ENCODE measurements at places on chromosomes 5 and 9. TPM values are rescaled to one million over a fixed set of nuclear protein-coding genes. Genes with fewer than 3 reads are reported as not detected.

SLC6A7 gene
- total RNA-seq: not detected

IL13 gene
- total RNA-seq: not detected

FCN1 gene
- 2.5 TPM for total RNA-seq

ADAMTS16 gene
- total RNA-seq: 0.16 TPM

TNFSF8 gene
- 3.0 TPM for total RNA-seq

SLC36A3 gene
- not detected for total RNA-seq

CAVIN4 gene
- total RNA-seq: 0.41 TPM

SPINK5 gene
- not detected for total RNA-seq

DNA sequence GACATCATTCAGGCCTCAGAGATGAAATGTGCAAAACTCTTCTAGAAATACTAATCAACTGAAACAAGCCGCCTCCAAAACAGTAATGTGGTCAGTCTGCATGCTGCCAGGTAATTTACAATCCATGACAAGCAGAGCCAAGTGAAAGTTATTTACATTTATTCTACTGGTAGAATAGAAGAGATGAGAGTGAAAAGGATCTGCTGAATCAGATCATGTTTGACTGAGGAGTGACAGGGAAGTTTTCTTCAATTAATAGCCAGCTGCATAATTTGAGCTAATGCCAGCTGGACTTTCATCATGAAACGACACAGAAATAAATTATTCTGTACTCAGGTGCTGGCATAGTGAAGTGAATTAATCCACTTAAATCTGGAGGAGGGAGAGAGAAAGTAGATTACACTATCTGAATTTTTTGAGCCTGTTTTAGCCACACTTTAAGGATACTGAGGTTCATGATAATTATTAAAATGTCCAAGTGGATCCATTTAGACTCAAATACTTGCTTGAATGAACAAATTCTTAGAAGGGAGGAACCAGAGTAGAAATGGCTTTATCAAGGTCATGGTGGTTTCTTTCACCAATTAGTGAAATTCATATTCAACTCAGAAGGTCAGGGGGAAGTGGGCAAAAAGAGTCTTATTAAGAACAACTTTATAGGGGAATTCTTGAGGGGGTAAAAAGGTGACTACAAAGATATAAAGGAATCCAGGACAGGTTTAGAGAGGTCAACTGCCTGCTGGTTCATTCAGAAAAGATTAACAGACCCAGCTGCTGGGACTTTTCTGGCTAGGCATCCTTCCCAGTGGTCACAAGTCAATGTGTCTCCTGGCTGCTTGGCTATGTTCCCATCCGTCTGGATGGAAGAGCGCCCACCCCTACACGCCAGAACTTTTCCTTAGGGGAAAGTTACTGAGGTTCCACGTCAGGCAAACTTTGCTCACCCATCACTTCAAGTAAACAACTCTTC lies 350.4 kb downstream of the PDE4D start:
- no peaks in the 10 kb centered on the region for H3K27me3 ChIP-seq
- H3K4me1 ChIP-seq: no peaks in the 10 kb centered on the region
- H3K36me3 ChIP-seq: no peaks in the 10 kb centered on the region
- DNase-seq: peak; percentile 77
- H3K27ac ChIP-seq: no peak overlapping the region
- no peak overlapping the region for H3K4me3 ChIP-seq

- peak overlapping the region; percentile 88 for H3K4me3 ChIP-seq
- H3K27ac ChIP-seq: peak overlapping the region; percentile 87
- no peaks in the 10 kb centered on the region for H3K27me3 ChIP-seq
- peaks cover 15% of the 10 kb centered on the region for H3K36me3 ChIP-seq
Measured at GRCh38 chr5:177304392-177305119, 957 bp downstream of the PRELID1 start.

DNA sequence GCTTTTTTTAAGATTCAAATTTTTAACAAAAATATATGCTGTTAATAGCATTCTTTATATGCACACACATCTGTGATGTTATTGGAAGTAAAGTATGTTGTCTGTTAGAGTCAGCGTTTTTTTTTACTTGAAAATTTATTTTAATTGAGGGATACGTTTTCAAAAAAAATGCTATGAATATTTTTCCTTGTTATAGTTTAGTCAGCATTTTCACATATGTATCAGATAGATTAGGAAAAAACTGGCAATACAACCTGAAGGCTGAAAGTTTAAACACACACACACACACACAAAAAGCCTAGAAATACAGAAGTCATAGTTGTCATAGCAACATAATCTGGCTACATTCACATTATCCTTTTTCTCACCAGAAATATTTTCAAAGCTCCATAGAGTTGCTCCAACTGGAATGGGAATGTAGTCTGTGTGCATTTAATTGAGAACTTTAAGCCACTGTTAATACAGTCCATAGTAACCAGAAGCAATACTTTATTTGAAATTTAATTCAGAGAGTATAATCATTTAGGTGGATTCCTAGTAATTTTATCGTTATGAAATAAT lies 116.6 kb downstream of the CDH12 start:
- no peaks in the 10 kb centered on the region for H3K4me1 ChIP-seq
- H3K4me3 ChIP-seq: no peak overlapping the region
- no peaks in the 10 kb centered on the region for H3K36me3 ChIP-seq
- no peak for DNase-seq
- H3K27ac ChIP-seq: no peak overlapping the region

GRCh38 chr9:96048104-96048955 lies 172.8 kb downstream of the ERCC6L2 start:
- peaks cover 14% of the 10 kb centered on the region for H3K4me1 ChIP-seq
- H3K4me3 ChIP-seq: peak overlapping the region; percentile 10
- no peaks in the 10 kb centered on the region for H3K27me3 ChIP-seq
- no peaks in the 10 kb centered on the region for H3K36me3 ChIP-seq
- DNase-seq: no peak
- H3K27ac ChIP-seq: peak overlapping the region; percentile 42

DNA sequence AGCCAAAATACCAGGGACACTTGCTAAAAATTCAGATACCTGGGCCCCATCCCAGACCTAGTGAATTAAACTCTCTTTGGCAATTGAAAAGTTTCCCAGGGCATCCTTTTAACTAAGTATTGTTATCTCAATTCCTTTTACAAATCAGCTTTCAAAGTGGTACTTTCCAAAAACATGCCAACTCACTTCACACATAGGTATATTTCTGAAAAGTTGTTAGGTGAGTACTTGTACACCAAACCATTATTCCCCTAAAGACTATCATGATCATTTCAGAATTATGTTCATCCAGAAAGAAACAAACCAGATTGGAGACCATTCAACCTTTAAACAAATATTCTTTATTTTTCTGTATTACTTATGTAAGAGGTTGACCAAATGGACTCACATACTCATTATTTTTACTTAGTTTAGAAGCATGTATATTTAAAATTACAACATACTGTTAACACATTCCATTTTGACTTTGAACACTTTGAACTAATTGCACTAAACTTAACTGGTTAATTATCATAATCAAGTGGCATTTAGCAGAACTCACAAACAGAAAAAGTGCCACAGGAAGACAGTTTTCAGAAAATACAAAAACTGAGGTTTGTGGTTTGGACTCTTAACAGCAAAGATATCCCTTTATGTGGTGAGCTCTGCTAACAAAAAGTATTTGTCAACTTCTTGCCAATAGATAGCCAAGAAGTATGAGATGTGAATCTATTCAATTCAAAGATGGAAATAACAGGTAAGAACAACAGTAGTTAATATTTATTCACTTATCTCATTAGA lies 40.7 kb downstream of the KIAA0825 start:
- H3K4me1 ChIP-seq: no peaks in the 10 kb centered on the region
- no peak overlapping the region for H3K27ac ChIP-seq
- H3K27me3 ChIP-seq: no peaks in the 10 kb centered on the region
- DNase-seq: no peak

- H3K36me3 ChIP-seq: no peaks in the 10 kb centered on the region
- no peaks in the 10 kb centered on the region for H3K4me1 ChIP-seq
- H3K27ac ChIP-seq: no peak overlapping the region
- no peaks in the 10 kb centered on the region for H3K27me3 ChIP-seq
- no peak for DNase-seq
Measured at GRCh38 chr5:98458004-98458403, 315.5 kb upstream of the RGMB start.

- no peak for DNase-seq
- H3K27me3 ChIP-seq: no peaks in the 10 kb centered on the region
- no peaks in the 10 kb centered on the region for H3K36me3 ChIP-seq
- H3K4me3 ChIP-seq: no peak overlapping the region
- H3K4me1 ChIP-seq: no peaks in the 10 kb centered on the region
Measured at GRCh38 chr9:90855208-90855902, 53.7 kb downstream of the SYK start.

GRCh38 chr5:143030349-143030748 lies 260.2 kb downstream of the ARHGAP26 start:
- no peak overlapping the region for H3K27ac ChIP-seq
- H3K36me3 ChIP-seq: no peaks in the 10 kb centered on the region
- no peaks in the 10 kb centered on the region for H3K27me3 ChIP-seq
- no peak for DNase-seq
- H3K4me3 ChIP-seq: no peak overlapping the region

DNA sequence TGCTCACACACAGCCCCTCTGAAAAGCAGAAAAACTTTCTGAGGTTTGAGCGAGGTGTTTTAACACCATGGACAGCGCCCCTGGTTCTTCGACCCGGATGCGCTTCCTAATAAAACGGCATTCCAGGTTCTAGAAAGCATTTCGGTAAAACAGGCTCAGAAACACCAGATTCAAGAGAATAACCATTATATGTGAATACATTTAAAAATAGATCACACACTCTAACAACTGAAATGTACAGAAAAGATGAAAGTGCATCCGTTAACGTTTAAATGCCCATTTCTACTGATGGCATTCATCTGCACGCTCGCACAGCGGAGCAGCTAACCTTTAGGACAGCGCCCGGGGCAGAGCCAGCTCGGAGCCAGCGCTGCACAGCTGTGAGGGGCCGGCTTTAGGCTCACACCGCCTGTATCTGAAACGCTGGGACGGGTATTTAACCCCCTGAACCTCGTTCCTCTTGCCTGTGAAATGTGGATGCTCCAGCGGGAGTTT lies 26.3 kb upstream of the TENT4A start:
- H3K27ac ChIP-seq: no peak overlapping the region
- no peak for DNase-seq
- H3K36me3 ChIP-seq: no peaks in the 10 kb centered on the region
- no peaks in the 10 kb centered on the region for H3K4me1 ChIP-seq
- H3K27me3 ChIP-seq: peaks cover 4% of the 10 kb centered on the region
- peak overlapping the region; percentile 7 for H3K4me3 ChIP-seq

DNA sequence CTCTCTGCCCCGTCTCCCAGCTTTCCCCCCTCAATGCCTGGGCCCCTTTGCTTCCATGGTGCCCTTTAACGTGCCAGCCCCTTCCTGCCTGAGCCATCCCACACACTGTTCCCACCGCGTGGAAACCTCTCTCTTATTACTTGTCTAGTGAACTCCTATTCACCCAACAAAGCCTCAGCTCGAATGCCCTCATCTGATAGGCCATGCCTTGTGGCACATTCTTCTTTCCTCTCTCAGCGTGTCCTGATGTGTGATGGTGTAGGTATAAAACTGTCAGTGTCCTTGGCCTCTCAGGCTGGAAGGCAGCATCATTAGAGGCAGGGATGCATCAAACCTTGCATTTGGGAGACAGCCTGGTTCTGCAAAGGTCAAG lies 152.3 kb downstream of the OLFM1 start:
- DNase-seq: no peak
- H3K4me1 ChIP-seq: no peaks in the 10 kb centered on the region
- H3K27ac ChIP-seq: peak overlapping the region; percentile 77
- H3K27me3 ChIP-seq: no peaks in the 10 kb centered on the region
- no peaks in the 10 kb centered on the region for H3K36me3 ChIP-seq
- H3K4me3 ChIP-seq: no peak overlapping the region

- no peaks in the 10 kb centered on the region for H3K27me3 ChIP-seq
- H3K4me1 ChIP-seq: no peaks in the 10 kb centered on the region
- no peak overlapping the region for H3K4me3 ChIP-seq
- no peak for DNase-seq
Measured at GRCh38 chr9:104817437-104817836, 53.5 kb downstream of the NIPSNAP3B start.

DNA sequence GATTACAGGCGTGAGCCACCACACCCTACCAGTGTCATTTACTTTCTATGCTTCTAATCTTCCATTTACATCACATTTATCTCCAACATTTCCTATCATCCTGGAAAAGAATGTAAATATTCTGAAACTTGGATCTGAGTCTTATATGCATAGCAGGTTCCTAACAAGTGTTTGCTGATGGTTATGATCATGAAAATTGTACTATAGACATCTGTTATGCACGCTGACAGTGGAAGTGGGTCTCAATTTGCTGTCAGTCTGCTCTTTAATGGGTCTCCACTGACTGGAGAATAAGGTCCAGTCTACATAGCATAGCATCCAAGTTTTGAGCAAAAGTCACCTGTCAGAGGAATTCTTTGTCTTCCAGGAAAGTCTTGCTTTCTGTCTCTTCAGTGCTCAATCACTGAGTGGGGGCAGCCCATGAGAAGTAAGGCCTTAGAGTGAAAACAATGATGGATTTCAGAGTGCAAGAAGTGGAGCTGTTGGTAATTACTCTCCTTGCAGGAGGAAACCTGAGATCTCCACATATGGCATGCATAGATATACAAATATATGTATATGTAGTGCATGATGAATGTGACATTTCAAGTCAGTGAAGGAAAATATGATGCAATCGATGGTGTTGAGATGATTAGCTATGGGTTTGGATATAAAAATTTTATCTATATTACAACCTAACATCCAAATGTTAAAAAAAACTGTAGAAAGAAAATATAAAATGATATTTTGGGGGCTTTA lies 29.2 kb upstream of the MSANTD3 start:
- H3K27ac ChIP-seq: no peak overlapping the region
- H3K27me3 ChIP-seq: no peaks in the 10 kb centered on the region
- no peak overlapping the region for H3K4me3 ChIP-seq

GRCh38 chr9:137057545-137057944 lies 3.7 kb upstream of the ENTPD2 start:
- H3K4me1 ChIP-seq: peaks cover 35% of the 10 kb centered on the region
- no peaks in the 10 kb centered on the region for H3K36me3 ChIP-seq
- H3K4me3 ChIP-seq: no peak overlapping the region
- no peak for DNase-seq
- peaks cover 17% of the 10 kb centered on the region for H3K27me3 ChIP-seq

- H3K27ac ChIP-seq: no peak overlapping the region
- no peak overlapping the region for H3K4me3 ChIP-seq
- peaks cover 2% of the 10 kb centered on the region for H3K4me1 ChIP-seq
- no peak for DNase-seq
Measured at GRCh38 chr5:94072116-94072515, 330.7 kb upstream of the POU5F2 start.

DNA sequence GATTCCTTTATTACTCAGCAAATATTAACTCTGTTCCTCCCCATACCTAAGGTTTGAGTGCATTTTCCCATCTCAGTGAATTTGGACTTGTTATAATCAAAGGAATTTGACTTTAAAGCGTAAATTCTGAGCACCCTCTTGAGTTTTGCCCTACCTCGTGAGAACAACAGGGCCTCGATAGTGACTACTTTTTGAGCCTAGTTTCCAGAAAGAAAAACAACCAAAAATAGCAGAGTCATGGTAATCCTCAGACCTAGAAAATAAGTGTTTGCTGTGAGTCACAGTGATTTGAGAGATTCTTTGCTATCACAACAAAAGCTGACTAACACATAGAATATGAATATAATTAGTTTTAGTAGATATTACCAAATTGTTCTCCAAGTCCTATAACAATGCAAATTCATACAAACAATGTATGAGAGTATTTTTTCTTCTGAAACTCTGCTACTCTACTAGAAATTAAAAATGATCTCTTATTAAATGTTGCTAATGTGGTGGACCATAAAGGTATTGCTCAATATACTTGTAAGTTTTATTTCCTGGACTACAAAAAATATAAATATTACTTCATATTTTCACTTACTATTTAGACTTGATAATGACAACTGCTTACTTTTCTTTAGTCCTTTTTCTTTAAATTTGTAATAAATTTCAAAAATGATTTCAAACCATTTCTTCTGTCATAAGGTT lies 759.7 kb downstream of the BRINP1 start:
- no peaks in the 10 kb centered on the region for H3K27me3 ChIP-seq
- no peaks in the 10 kb centered on the region for H3K36me3 ChIP-seq
- H3K4me1 ChIP-seq: peaks cover 4% of the 10 kb centered on the region
- H3K27ac ChIP-seq: no peak overlapping the region
- H3K4me3 ChIP-seq: no peak overlapping the region
- DNase-seq: no peak
